Stimulated activated CD8-positive, alpha-beta memory T cell treated with anti-CD3 and anti-CD28 coated beads, Interleukin-15, amount 100 ng/mL, for 1 hour (primary cell): ENCODE measurements at places on chromosomes 4 and X.
A peak's percentile ranks its signal among the peaks of the same experiment; 100 is the strongest.

- DNase-seq, result no peak
Measured at GRCh38 chr4:89196745-89197144, 85.4 kb downstream of the TIGD2 start.

DNA sequence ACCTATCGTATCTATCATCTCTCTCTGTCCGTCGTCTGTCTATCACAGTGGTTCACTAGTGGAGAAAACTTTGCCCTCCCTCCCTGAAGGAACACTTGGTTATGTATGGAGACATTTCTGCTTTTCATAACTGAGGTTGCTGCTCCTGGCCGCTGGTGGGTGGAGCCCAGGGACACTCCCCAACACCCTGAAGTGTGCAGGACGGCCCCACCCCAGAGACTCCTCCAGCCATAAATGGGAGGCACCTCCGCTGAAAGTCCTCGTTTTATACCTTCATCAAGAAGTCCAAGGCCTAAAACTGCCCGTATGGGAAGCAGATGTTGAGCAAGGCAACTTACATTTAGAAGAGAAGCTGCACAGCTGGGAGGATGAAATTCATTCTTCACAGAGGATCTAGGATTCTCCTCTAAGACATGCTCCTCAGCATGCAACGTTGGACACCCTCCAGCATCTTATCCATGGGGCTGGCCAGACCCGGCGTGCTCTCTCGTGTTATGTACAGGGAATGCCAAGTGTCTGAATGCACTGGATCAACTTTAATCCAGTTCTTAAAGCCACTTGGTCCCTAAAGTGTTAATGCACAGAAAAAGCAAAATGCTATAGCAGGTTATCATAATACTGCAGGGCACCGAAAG, 43.5 kb downstream of the PRKX start:
- no peak for DNase-seq

- DNase-seq, result no peak
Measured at GRCh38 chrX:106898462-106898861, 4.7 kb downstream of the RIPPLY1 start.

GRCh38 chrX:14361435-14361834, 167.9 kb upstream of the GLRA2 start:
- DNase-seq, result no peak

DNA sequence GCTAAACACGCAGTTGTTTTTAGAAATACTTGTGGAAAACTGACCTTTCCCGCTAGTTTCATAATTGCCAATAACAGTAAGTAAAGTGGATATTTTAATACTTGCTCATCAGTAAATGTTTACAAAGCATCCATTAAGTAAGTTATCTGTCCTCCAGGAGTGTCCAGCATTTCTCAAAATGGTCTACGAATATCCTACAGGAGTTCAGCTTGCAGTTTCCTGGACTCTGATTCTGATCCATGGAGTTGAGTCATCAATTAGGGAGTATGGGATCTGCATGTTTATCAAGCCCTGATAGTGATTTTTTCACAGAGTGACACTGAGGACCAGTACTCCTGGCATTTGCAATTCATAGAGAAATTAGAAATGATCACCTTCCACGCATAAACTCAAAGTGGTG, 325.2 kb upstream of the AADAT start:
- DNase-seq, result no peak

DNA sequence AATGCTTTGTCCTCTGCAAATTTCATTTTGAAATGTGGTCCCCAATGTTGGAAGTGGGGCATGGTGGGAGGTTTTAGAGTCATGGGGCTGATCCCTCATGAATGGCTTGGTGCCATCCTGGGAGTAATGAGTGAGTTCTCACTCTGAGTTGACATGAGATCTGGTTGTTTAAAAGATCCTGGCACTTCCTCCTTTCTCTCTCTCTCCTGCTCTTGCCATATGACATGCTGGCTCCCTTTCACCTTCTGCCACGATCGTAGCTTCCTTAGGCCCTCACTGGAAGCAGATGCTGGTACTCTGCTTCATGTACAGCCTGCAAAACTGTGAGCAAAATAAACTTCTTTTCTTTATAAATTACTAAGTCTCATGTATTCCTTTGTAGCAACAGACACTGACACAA, 262.0 kb downstream of the IL15 start:
- DNase-seq, result no peak

DNA sequence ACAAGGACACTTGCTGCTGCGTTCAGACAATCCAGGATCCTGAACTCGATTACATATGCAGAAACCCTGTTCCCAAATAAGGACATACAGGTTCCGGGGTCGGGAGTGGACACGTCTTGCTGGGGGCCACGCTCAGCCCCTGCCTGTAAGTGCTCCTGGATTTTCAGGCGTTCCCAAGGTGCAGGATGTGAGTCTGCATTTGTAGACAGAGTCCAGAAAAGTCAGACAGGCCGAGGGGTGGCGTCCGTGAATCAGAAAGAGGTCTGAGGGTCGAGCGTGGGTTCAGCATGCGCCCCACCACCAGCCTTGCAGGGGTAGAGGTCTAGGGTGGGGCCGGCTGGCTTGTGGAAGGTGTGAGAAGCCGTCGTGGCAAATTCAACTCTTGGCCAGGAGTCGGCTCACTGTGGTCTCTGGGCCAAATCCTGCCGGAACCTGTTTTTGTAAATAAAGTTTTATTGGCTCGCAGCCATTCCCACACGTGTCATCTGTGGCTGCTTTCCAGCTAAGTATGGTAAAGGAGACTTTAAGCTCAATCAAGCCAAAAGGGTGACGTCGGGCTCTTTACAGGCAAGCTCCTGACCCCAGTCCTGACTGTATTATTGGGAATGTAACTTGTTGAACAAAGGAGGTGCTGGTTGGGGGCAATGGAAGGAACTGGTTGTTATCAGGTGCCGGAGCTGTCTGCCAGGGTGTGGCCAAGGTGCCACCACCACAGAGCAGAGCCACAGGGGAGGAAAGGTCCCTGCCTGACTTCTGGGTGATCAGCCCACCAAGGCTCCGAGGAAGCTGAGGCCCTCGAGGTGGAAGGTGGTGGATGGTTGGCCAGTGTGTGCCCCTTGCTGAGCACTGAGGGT, 7.4 kb downstream of the DOK7 start:
- DNase-seq, result no peak

- no peak for DNase-seq
Measured at GRCh38 chr4:182213004-182213403, 30.2 kb upstream of the TENM3 start.

DNA sequence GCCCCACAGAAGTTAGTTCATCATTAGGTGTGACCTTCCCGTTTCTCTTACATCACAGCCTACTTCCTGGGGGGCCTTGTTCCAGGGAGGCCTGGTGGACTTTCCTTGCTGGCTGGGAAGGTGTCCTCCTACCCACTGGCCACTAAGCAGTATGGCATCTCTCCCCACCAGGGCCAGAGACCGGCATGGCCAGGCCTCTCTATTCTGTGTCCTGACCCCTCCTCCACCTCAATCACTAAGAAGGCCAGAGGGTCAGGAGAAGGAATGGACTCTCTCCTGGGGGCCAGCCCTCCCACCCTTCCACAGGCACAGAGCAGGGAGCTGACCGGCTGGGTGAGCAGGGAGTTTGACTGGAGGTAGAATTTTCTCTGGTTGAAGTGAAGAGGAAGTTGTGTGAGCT, 81.9 kb downstream of the PJA1 start:
- DNase-seq, result no peak

GRCh38 chr4:123014038-123014437, 91.6 kb upstream of the NUDT6 start:
- no peak for DNase-seq

GRCh38 chrX:78105944-78106650, 2.0 kb downstream of the PGK1 start:
- DNase-seq, result no peak

DNA sequence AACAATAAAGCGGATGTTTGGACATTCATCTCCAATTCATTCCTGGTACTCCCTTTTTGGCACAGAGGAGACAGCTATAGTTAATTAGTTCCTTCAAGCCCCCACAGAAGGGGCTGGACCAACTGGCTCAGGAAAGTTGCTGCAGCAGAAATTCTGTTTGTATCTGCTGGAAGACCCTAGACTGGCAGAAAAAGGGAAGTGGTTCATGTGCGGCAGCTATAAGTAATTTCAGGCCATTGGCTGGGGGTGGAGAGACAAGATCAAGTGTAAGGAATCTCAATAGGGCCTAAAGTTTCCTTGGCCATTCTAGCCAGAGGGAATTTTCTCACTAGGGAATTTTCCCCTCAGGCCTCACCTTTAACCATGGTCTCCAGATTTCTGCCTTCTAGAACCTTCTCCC, 89.9 kb upstream of the DHX15 start:
- DNase-seq, result no peak

DNA sequence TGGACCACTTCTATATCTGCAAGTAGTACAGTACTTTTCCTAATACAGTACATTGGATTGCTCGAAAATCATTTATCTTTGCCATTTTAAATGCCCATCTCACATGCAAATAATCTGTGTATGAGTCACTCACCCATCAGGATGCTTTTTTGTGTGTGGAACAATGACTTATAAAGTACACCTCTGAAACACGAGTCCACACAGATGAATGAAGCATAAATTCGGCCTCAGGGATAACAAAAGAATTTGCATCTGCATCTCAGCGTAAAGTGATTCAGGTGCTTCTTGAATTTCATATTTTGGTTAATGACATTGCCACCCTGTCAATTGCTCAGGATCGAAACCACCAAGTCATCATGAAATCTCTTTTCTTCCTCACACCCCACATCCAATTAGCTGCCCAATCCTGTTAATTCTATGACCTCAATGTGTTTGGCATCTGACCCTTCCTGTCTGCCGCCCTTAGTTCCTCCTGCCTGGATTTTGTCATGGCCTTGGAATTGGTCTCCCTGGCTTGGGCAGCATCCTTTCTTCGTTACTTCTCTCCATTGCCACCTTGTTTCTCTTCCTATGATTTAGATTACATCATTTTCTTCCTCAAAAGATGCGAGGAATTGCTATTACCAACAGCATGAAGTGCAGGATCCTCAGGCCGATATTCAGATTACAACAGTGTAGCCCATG, 161.6 kb upstream of the MID1 start:
- DNase-seq, result no peak

DNA sequence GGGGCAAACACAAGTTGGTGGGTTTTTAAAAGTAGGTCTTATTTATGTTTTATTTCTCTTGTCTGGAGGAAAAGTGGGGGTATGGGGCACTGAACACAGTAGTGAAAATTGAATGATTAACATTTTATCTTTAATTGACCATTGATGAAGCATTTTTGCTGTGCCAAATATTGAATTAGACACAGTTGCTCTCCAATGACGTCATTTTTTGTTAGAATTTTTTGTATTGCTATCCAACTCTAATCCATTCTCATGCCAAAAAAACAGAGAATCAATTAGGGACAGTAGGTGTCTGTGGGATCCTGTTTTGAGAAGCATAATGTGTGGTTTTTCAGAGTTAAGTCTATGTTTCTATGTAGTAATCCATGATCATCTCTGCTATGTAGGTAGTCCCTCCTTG, 1032.8 kb downstream of the STPG2 start:
- no peak for DNase-seq

GRCh38 chr4:77564231-77564630, 41.4 kb upstream of the CXCL13 start:
- DNase-seq, result no peak

- no peak for DNase-seq
Measured at GRCh38 chr4:54516556-54517215, 141.1 kb upstream of the KIT start.

- no peak for DNase-seq
Measured at GRCh38 chr4:111027526-111027925, 404.6 kb upstream of the PITX2 start.

- no peak for DNase-seq
Measured at GRCh38 chr4:139540161-139540560, 15.9 kb downstream of the SETD7 start.

DNA sequence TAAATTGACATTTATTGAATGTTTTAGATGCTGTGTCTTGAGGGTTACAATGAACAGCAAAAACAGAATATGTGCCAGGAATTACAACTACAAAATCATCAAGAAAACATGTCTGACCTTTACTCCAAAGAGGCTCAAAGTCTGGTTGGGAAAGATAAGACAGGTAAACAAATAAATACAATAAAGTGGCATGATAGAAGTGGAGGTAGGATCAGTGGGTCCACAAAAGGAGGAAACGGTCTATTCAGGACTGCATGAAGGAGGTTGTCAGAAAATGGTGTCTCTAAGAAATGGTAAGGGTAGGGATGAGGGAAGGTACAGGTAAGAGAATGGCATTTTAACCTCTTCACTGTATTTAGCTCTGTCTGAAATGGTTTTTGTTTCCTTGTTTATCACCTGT, 3.8 kb downstream of the ARHGEF38 start:
- no peak for DNase-seq

- peak; percentile 42 for DNase-seq
Measured at GRCh38 chrX:79270401-79270800, 96.7 kb downstream of the ITM2A start.

GRCh38 chr4:155667568-155668511, 1.2 kb downstream of the GUCY1A1 start:
- no peak for DNase-seq

GRCh38 chrX:22433292-22434070, 160.8 kb downstream of the CBLL2 start:
- no peak for DNase-seq

DNA sequence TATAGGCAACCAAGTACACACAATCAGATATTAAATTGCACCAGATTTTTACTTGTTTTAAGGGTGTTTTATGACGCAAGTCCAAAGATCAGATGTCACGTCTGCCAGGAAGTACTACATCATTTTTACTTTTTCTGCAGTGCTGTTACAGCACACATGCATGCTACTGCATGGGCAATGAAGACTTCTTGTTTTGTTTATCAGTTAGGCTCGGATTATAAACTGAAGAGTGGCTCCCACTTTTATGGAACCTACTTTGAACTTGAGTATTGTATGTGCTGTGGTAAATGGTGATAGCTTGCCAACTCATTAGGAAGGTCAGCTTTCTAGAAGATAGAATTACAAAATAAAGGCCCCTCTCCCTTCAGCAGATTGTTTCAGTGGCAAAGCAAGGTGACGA, 131.6 kb downstream of the CEP135 start:
- DNase-seq, result no peak

GRCh38 chr4:34469516-34469915, 1774.8 kb downstream of the ARAP2 start:
- DNase-seq, result no peak

GRCh38 chrX:38216642-38217041, 4.0 kb downstream of the SRPX start:
- no peak for DNase-seq

GRCh38 chr4:119678761-119679160, 50.2 kb upstream of the PDE5A start:
- no peak for DNase-seq

- DNase-seq, result no peak
Measured at GRCh38 chr4:83283181-83283580, 1.4 kb downstream of the COQ2 start.
